ENCODE measurements at places on chromosomes 13 and 19.

GRCh38 chr19:40395956-40396355 lies 6.0 kb upstream of the HIPK4 start:
- DNase-seq = no peak

DNA sequence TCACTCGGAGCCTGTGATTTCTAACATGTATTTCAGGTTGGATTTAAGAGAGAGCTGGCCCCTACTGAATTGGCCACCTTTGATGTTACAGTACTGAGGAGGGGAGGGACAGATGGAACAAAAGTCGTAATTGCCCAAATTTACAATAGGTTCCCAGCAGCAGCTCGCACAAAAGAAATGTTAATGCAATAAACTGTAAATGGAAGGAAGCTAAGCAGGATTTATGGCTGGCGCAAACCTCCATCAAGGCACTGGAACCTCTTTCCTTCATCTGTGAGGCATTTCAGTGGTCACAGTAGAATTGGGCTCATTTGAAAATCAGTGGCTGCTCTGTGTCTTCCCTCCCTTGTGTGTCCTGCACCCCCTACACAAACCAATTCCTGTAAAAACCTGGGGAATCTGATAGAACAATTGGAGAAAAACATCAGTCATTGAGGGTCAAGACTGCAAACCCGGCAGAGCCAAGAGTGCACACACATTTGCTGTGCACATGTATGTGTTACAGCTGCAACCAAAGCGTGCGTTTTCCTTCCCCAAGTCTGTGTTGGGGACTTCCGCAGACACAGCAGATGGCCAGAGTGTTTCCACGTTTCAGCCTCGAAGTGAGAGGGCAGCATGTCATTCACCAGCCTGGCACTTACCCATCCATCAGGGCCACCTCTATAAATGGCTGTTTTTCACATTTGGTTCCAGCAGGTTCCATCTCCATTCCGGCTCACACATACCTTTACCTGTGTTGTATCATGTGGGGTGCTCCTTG lies 192.8 kb downstream of the TM9SF2 start:
- no peak for DNase-seq

DNA sequence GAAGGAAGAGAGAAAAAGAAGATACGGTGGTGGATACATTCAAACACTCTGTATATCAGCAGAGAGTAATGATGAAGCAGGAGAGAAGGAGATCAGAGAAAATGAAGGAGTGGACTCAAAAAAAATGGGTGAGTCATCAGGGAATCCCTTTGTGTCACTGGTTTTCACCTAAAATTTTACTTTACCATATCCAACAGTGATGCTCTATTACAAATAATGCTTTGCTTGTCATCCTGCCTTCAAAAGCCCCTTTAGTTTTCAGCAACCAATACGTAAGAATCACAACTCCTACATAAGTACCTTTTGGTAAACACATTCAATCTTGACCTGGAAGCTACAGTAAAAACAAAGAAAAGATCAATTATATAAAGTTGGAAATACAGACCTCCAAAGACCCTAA lies 88.8 kb downstream of the ENOX1 start:
- no peak for DNase-seq

DNA sequence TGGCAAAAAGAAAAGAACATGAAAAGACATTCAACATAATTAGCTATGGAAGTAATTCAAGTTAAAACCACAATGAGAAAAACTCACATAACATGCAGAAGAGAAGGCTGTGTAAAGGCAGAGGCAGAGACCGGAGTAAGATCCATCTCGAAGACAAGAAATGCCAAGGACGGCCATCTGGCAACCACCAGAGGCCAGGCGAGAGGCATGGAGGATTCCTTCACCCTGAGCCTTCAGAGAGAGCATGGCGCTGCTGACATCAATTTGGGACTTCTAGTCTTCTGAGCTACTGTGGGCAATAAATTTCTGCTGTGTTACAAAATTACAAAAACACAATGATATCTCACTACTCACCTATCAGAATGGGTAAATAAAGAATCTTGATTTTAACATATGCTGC lies 381.0 kb downstream of the TSHZ3 start:
- no peak for DNase-seq

DNA sequence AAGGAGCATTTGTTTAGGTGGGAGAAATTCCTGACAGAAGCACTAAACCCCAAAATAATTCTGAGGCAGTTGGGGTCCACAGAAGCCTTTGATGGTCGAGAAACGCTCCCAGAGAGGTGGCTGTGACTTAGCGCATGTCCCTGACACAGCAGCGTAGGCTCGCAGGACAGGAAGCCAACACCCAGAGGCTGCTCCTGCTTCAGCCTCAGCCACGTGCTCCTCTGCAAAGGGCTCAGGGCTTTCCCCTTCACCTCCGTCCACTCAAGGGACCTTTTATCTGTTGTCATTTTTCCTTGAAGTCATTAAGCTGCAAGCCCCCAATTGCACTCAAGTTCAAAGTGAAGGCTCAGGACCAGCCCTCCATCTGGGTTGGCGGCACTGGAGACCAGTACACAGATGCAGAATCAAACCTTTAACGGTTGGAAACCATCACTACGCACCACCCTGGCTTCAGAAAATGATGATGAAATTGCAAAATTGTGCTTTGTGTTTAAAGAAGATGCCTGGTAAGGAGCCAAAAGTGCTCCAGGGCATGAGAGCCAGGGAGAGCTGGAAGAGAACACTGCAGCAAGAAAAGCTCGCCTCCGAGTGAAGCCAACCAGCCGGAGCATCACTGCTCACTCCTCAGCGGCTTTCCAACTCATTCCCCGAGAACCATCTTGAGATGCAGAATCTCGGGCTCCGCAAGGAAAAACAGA lies 219.6 kb downstream of the RAP2A start:
- no peak for DNase-seq

- no peak for DNase-seq
These were observed 71.9 kb upstream of the KLF12 start for GRCh38 chr13:74206061-74206561.

DNA sequence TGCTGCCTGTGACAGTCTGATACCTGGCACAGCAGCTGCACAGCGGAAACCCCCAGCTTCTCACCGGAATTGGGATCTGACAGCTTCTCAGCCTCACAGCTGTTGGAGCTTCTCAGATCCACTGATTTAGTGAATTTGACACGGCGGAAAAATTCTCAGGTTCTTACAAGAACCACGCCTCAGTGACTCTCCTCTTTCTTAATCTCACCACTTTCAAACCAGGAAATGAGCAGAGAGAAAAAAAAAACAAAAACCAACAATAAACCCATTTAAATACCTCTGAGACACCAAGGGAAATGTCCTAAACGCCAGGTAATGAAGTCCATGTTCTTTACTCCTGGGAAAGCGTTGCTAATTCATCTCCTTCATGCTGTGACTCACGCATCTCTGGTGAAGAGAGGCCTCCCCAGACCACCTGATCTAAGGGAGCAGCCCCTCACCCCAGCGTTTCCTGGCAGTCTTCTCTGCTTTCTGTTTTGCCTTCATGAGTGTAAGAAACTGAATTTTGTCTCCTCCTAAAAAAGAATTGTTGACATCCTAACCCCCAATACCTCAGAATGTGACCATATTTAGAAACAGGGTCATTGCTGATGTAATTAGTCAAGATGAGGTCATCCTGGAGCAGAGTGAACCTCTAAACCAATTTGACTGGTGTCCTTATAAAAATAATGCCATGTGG lies 15.9 kb upstream of the IZUMO2 start:
- DNase-seq = no peak

DNA sequence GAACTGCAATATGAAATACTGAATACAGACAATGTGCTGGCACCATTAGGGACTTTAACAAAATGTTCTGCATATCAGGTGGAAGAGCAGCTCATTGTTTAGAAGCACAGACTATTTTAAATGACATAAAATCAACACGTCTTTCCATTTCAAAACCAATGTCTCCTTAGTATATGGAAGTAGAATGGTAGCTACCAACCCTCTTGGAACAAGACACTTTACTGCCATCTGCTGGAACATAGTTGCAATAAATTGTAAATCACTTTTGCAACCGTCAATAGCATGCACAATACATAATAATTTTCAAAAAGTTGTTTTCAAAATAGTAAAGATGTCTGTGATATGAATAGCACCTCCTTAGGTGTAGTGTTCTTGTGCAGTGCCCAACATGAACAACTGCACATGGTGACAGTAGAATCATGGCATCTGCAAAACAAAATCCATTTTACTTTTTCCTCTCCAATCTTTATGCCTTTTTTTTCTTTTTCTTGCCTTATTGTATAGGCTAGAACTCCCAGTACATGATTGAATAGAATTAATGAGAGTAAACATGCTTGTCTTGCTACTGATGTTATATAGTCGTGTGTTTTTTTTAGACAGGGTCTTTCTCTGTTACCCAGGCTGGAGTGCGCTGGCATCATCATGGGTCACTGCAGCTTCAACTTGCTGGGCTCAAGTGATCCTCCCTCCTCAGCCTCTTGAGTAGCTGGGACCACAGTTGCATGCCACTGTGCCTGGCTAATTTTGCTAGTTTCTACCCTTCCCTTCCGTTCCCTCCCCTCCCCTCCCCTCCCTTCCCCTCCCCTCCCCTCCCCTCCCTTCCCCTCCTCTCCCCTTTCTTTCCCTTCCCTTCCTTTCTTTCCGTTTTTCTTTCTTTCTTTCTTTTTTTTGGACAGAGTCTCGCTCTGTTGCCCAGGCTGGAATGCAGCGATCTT lies 7.8 kb upstream of the LYPD5 start:
- no peak for DNase-seq

DNA sequence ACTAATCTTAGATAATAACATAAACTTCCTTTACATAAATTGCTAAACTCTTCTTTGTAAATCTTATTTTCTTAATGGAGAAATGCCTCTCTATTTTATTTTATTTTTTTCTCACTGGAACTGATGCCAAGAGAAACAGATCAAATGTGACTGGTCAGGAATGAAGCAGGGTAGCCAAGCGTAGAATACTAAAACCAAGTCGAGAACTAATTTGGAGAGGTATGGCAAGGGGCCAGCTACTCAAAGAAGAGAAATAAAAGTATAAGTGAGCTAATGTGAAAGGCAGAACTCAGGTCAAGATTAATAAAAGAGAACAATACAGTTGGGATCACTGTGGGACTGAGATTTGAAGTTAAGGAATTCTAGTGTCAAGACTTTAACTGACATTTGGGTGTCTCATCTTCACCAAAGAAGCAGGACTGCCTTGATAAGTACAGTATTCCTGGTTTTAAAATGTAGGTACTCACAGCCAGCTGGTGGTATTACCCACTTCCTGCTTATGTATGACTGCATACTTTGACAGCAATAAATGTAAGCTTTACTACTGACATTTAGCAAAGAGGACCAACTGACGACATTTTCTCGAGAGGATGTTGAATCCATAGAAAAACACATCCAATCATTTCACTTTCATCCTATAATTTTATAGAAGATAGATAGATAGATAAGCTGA lies 1192.2 kb downstream of the EFNB2 start:
- peak; percentile 43 for DNase-seq

DNA sequence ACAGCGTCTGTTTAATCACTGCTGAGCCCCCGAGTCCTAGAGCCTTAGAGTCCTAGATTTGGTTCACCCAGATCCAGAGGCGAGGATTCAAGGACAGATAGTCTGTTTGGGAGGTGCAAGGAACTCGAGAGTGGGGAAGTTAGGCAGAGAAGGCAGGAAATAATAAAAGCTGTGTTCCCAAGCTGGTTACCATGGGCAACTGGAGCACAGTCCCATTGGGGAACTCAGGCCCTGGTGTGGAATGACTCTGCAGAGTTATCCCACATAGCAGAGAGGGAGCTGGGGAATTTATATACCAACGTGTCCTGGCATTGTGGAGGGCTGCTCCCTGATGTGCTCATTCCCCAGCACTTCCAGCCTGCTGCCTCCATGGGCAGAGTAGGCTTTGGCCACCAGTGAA lies 9.7 kb downstream of the IGSF23 start:
- DNase-seq = no peak

DNA sequence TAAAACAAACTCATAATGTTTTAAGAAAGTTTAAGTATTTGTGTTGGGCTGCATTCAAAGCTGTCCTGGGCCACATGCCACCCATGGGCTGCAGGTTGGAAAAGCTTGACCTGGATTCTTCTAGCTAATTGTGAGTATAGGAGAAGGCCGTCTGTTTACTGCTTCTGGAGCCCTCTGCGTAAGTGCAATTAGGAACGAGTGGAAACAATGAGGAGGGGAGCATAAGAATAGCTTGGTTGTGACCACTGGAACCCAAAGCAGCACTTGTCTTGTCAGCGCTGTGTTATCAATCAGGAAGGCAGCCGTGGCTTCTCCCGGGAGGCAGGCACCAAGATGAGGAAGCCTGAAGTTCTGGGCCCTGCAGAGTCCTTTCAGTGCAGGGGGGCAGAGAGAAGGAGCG lies 110.4 kb upstream of the MBNL2 start:
- no peak for DNase-seq

DNA sequence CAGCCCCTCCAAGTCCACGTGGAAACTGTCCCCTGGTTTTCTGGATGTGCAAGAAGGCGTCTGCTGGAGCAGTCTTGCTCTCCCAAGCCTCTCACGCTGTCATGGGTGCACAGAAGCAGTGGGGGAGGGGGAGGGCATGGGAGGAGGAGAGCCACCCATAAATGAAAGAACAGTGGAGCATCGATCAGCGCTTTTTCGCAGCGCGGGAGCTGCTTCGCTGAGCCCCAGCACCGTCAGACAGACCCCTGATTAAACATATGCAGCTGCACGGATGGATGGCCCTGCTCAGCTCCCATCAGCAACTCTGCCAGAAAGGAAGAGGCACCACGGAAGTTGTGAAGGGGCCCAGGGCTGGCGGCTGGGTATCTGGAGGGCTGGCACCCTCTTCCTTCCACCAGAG lies 264.9 kb downstream of the UQCRFS1 start:
- no peak for DNase-seq

- DNase-seq = no peak
These were observed 173.1 kb downstream of the ABCC4 start for GRCh38 chr13:95128045-95128643.

DNA sequence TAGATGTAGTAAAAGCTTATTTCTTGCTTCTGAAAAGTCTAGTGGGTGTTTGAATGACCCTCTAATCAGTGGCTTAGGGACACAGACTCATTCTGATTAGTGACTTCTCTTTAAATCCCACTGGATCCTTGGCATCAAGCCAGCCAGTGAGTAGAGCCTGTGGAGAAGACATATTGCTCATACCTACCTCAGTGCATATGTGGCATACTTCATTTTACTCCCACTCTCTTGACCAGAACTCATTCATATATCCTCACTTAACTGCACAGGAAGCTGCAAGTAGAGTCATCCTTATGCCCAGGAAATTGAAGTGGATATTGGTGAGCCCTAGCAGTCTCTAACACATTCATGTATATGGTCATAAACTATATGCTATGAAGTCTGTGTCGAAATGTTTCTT lies 148.3 kb downstream of the PDS5B start:
- DNase-seq = no peak

GRCh38 chr19:36222503-36222902 lies 7.6 kb downstream of the ZNF146 start:
- no peak for DNase-seq

DNA sequence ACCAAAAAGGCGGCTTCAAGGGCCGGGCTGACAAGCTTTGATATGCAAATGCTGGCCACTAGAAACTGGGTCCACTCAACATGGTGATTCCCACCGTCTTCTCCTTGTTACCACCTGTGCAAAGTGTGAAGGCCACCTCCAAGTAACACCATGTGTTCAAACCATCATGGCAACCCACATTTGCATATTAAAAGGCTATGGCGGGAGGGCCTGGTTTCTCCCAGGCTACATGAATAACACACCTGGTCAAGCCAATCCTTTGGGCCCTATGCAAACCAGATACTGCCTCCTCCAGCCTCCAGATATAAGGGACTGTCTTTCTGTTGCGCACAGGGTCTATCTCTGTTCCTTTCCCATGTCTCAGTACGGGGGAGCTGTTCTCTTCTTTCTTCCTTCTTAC lies 36.6 kb upstream of the ZSCAN5A start:
- DNase-seq = no peak

GRCh38 chr13:73273745-73274144 lies 214.9 kb downstream of the KLF5 start:
- DNase-seq = no peak

GRCh38 chr19:1901940-1902404 lies 3.2 kb upstream of the ADAT3 start:
- no peak for DNase-seq

All from DND-41 (cell line).